ENCODE measurements at places on chromosomes 5 and 9. TPM values are rescaled to one million over a fixed set of nuclear protein-coding genes. Genes with fewer than 3 reads are reported as not detected.

DNA sequence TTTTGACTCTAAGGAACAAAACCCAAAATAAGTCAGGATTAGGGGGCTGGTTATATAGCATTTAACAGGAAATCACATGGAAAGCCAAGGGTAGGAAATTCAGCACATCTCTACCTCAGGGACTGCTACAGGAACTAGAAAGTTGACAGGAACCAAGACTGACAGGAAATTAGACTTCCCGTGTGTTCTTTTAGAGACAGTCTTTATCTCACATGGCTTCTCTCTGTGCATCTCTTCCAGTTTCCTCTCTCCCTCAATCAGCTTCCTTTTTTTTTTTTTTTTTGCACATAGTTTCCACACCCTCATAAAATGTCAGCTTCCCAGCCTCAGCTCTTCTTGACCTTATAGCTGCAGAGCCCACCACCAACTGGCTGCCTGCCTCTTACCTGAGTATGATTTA is 4.8 kb downstream of the RECK start:
- peak; percentile 29 for DNase-seq

- no peak for DNase-seq
These were observed 346.9 kb downstream of the KDM4C start for GRCh38 chr9:7104625-7105024.

GRCh38 chr5:132749506-132749905 is 2.3 kb downstream of the CCNI2 start:
- no peak for DNase-seq

GRCh38 chr5:173880306-173880985 is 7.7 kb upstream of the CPEB4 start:
- DNase-seq: no peak

DNA sequence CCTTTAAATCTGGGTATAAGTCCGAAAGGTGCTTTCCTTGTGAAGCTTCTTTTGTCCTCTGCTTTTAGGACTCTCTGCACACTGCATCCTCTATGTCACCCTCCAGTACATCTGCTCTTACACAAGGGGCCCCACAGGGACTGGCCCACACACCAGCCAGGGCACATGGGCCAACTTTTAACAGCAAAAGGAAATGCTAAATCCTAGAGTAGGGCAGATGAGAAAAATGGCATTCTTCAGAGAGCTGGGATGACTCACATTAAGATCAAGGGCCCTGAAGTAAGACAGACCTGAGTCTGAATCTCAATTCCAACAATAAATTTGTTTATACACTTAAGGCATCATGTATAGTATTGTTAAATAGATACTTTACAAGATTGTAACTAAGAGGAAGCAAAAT is 40.3 kb upstream of the CDKN2B start:
- DNase-seq: peak; percentile 10

GRCh38 chr5:100828898-100829356 is 74.2 kb downstream of the ST8SIA4 start:
- peak; percentile 57 for DNase-seq

DNA sequence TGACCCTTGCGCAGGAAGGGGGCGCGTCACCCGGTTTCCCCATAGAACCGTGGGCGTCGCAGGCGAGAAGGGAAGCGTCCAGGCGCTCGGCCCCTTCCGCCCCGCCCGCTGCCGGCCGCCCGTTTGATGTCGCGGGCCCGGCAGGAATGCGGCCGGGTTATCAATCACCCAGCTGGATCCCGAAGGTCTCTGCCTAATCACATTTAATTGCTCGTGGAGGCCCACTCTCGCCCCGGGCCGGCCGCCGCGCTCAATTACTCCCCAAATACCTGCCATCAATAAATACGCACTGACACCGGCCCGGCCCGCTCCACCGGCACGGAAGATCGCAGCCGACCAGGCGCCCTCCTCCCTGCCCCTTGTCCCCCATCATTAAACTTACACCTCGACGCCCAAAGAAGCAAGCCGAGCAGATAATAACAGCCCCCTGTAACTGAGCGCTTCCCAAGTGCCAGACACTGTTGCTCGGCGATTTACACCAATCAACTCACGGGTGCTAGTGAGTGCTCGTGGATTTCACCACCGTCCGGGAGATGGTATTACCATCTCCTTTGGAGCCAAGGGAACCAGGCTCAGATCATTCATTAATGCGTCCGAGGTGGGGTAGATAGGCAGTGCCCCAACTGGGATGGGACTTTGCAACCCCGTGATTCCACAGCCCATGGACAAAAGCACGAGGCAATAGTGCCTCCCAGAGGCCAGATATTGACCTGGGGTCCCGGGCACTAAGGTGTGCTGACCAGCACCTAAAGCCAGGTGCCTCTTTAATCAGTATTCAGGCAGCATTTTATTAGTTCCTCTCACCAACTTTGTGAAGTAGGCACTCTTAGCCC is 11.3 kb downstream of the MSX2 start:
- no peak for DNase-seq

DNA sequence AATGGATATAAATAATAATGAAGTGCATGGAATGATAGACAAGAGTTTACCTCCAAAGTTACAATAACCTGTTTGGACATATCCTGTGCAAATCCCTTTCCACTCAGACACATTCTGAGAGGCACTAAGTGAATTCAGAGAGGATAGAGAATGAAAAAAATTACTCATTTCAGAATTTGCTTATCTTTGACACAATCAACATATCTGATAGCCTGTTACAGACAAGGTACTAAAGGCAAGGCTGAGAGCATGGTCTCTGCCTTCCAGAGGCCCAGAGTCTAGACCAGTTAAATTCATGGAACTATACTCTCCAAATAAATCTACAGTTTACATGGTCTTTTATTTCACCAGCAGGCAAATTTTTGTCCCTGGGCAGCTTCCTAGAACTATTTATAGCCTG is 371.8 kb upstream of the PTGER4 start:
- DNase-seq: no peak

DNA sequence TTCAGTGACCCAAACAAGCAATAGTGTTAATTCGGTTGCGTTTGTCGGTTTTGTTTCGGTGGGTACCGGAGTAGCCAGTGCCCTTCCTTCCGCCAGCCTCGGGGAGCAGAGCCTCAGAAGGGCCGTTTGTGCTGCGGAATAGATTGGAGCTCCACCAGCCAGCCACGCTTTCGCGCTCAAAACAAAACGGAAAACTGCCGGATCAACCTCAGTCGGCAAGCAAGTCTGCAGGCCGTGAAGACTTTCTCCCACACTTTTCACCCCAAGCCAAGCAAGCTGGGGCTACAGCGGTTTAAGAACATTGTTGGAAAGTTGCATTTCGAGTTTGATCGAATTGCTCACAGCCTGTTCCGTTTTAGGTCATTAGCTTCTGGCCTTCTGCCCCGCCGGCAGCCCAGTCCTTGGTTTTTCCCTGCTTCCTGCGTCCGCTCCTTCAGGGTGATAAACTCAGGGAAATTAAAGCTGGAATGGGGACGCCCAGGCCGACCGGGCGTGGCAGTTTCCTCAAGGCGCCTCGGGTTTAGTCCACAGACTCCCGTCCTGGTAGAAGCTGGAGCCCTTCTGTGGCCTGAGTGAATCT is 803 bp upstream of the CCNO start:
- peak; percentile 35 for DNase-seq

DNA sequence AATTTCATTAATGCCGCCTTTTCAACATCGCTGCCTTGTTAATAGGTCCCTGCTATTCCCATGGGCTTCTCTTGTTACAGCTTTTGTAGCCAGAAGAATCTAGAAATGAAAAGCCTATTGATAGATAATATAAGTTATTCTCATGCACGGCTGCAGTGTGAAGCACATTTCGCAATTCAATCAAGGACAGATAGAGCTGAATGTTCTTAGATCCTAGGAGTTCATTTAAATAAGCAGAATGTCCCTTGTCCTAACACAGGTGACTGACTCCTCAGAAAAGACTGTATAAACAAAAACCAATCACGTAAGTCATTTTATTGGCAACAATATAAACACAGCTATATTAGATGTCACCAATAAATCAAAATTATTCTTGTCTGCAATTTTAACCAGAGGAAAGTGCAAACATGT is 9.4 kb downstream of the GLIS3 start:
- DNase-seq: no peak

GRCh38 chr9:136642439-136642921 is 20.2 kb upstream of the EGFL7 start:
- peak; percentile 82 for DNase-seq

DNA sequence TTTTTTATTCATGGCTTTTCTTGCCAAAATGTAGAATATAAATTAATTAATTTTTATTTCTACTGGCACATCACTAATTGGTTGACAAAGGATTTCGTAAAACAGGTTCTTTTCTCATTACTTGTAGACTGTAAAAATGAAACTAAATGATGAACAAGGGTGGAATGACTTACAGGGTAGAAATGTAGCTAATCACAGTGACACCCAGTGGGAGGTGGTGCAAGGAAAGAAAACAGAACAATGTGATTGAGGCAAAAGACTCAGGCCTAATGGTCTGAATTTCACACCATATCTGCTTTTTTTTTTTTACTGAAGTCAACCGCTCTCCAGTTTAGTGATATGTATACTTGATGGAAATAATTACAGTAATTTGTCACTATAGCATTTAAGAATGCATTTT is 28.9 kb downstream of the GABRG2 start:
- no peak for DNase-seq

- DNase-seq: no peak
These were observed 71.3 kb downstream of the LHFPL2 start for GRCh38 chr5:78577071-78577807.

- no peak for DNase-seq
These were observed 126.2 kb upstream of the FTMT start for GRCh38 chr5:121725450-121725849.

DNA sequence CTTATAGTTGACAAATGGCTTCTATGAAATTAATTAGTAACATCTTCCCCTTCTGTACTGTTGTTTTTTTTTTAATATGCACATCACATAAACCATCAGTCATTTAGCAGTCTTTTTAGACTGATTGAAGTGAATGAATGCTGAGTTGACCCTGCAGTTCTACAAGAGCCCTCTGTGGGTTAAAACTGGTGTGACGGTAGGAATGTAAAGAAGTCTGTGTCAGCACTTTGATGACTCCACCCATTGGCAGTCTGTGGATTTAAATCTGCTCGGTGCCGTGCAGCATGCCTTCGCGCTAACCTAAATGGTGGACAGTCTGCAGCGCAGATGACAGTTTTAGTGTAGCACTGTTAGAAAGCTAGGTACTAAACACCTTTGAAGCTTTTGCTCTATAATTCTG is 3.1 kb downstream of the GTF3C4 start:
- DNase-seq: peak; percentile 38

- DNase-seq: no peak
These were observed 129.4 kb upstream of the ICE1 start for GRCh38 chr5:5293029-5293428.

DNA sequence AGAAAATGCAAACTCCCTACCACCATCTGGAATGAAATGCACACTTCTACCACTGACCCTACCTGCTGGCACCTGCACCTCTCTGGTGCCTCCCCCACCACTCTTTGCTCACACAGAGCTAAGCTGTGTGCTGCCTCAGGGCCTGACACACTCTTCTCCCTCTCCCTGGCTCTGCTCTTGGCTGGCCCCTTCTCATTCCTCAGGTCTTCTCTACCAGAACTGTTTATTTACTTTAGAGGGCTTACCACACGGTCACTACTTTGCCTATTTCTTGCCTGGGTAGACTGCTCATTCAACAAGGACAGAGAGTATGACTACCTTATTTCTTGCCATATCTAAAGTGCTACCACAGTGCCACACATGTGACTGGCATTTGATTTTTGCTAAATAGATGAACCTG is 3.3 kb downstream of the REEP5 start:
- DNase-seq: no peak

DNA sequence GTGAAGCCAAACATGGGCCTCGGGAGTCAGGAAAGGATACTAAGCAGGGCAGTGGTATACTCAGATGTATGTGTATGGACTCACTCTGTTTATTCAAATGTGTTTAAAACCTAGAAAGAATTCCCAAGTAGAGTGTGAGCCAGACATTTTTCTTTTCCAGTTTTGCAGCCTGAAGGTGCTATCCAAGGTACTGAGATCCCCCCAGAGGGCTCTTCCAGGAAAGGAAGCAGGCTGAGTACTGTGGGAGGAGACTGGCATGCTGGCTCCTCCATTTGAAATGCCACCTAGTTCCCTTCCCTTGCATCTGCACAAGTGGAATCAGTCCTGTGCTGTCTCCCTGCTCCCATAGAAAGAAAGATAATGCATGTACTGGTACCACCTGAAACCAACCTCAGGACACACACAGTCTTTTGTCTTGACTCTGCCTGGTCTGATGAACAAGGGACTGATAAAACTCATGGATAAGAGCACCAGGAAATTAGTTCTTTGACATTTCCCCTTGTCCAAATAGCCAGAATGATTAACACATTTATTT is 85.9 kb downstream of the HRH2 start:
- DNase-seq: no peak

GRCh38 chr5:16983022-16983639 is 47.0 kb upstream of the MYO10 start:
- DNase-seq: peak; percentile 75

DNA sequence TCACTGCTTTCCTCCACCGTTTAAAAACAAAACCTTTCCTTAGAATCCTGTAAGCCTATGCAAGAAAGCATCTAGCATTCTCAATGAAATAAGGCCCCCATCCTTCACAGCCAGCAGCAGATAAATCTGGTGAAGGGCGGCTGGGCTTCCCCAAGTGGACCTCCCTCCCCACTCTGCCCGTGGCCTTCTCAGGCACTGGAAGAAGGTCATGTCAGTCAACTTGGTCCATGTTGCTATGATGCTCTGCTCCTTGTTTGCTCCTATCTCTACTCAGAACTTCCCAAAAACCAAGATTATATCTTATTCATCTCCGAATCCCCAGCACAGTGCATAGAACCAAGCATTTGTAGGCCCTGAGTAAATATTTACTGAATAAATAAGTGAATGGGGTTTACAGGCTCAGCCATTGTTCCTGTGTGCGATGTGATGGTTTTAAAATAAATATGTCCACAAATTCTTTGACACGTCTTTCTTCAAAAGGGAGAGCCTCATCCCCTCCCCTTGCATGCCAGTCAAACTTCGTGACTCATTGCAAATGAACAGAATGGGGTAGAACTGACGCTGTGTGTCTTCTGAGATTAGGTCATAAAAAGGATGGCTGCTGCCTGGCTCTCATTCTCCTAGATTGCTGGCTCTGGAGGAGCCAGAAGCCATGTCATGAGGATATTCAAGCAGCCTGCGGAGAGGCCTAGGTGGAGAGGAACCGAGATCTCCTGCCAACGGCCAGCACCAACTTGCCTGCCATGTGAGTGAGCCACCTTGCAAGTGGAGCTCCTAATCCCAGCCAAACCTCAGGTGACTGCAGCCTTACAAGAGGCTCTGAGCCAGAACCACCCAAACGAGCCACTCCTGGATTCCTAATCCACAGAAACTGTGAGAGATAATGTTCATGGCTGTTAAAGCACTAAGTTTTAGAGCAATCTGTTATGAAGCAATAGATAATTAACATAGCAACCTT is 70.5 kb downstream of the MED27 start:
- DNase-seq: no peak

GRCh38 chr5:67058998-67059743 is 137.4 kb downstream of the CD180 start:
- DNase-seq: peak; percentile 59

GRCh38 chr9:84283946-84284345 is 56.6 kb downstream of the SLC28A3 start:
- DNase-seq: no peak

The SPINK4 gene
- total RNA-seq: not detected

The NOL6 gene
- 42.3 TPM for total RNA-seq

The DMRT3 gene
- not detected for total RNA-seq

The ENTPD8 gene
- 0.51 TPM for total RNA-seq

The EIF4E1B gene
- not detected for total RNA-seq

The CAMK2A gene
- total RNA-seq: not detected

The C5 gene
- total RNA-seq: 1.6 TPM

The PPP2CA gene
- 163 TPM for total RNA-seq

The ADGRV1 gene
- total RNA-seq: 0.12 TPM
